ENCODE measurements at places on chromosomes 16 and 17.

- no peak for DNase-seq
Observed at GRCh38 chr16:55492756-55493380, 13.9 kb downstream of the MMP2 start.

DNA sequence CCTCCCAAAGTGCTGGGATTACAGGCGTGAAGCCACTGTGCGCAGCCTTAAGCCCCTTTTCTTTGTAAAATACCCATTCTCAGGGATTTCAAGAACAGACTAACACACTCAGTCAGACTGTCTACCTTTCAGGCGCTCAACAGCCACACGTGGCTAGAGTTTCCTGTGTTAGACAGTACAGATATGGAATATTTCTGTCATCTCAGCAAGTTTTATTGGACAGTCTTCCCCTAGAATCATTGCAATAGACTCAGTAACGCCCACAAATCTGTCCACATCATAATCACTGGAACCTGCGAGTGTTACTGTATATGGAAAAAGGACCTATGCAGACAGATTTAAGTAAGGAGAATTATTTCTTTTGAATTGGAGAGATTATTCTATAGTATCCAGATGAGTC is 160.5 kb downstream of the RBFOX1 start:
- no peak for DNase-seq

DNA sequence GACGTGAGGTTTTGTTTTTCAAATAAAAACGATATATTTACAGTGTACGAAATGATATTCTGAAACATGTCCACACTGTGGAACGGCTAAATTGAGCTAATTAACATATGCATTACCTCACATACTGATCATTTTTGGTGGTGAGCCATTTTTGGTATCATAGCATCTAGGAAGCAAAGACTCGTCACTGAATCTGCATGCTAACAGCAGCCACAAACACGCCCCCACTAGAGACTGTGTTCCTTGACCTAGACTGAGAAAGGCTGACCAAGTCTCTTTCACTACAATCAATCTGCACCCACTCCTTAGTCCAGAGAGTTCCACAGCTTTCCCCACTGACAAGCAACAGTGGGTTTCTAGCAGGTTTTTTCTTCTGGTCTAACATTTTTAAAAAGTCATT is 29.5 kb downstream of the NPLOC4 start:
- no peak for DNase-seq

DNA sequence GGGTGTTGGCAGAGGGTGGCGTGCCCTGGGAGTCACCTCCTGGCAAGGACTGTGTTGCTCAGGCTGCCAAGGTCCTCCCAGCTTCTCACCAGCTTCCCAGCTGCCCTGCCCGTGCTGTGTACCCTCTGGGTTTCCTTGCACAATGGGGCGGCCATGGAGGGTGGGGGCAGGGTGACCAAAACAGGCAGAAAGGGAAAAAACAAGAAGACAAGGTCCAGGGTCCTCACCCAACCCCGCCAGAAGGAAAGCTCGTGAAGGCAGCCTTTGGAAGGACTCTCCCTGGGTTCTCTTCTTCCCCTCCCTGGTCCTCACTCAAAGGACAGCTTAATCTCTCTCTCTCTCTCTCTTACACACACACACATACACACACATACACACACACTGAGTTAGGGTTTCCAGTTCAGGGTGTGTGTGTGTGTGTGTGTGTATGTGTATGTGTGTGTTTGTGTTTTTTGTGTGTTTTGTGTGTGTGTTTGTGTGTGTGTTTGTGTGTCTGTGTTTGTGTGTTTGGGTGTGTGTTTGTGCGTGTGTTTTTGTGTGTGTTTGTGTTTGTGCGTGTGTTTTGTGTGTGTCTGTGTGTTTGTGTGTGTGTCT is 2.0 kb downstream of the SLC13A5 start:
- no peak for DNase-seq

- no peak for DNase-seq
Observed at GRCh38 chr17:43661699-43662412, at the start of gene MEOX1. Gene MEOX1, minus strand, starts transcription at chr17:43661922. Its CDS starts 388 bp downstream, at chr17:43661534.

DNA sequence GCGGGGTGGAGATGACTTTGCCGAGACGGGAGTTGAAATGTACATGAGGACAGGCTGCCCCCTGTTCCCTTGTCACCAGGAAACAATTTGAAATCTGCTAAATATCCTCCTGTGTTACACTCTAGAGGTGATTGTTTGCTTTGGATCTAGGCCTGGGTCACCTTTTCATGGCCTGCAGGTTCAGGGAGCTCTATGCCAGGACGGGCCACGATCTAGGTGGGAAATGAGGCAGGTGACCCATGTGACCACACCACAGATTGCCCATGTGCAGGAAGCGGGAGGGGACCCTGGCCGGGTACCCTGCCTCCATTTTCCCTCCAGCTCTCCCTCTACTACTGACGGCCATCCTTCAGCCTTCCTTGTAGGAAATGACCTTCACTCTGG is 43.4 kb downstream of the MEAK7 start:
- DNase-seq, result no peak

DNA sequence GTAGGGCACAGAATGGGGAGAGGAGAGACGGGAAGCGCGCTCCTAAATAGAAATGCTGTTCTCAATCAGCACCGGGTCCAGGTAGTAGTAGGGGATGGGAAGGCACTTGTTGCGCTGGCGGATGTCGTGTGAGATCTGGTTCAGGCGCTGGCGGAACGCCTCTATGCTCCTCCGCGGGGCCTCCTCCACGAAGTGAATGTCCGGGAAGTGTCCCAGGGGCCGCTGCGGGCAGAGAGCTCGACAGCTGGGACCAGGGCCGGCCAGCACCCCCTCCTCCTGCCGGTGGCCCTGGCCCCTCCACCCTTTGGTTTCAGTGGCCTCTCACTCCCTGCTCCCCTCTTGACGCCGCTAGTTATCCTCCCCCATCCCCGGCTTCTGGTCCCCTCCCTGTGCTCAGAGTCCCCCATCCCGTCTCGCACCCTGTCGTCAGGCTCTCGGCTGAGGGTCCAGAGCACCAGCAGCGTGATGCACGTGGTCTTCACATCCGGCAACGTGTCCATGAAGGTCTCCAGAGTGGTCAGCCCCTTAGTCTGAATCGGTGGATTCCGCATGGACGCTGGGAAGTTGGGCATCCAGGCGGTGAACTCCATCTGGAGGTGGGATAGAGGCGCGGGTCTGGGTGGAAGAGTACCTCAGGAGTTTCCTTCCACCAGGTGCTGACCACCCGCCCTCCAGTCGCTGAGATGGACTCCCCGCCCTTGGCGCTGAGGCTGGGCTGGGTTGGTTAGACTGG is 14.6 kb downstream of the ALOX12B start:
- DNase-seq, result no peak

- no peak for DNase-seq
Observed at GRCh38 chr17:76791053-76791980, 53.4 kb downstream of the MFSD11 start.

GRCh38 chr16:13394488-13394887 is 493.1 kb downstream of the SHISA9 start:
- no peak for DNase-seq

- no peak for DNase-seq
Observed at GRCh38 chr17:64580384-64581315, 73.9 kb downstream of the CEP95 start.

GRCh38 chr17:40436636-40437035 is 6.6 kb upstream of the IGFBP4 start:
- DNase-seq, result no peak

GRCh38 chr17:44115585-44116415 is 7.6 kb downstream of the HDAC5 start:
- DNase-seq, result no peak

DNA sequence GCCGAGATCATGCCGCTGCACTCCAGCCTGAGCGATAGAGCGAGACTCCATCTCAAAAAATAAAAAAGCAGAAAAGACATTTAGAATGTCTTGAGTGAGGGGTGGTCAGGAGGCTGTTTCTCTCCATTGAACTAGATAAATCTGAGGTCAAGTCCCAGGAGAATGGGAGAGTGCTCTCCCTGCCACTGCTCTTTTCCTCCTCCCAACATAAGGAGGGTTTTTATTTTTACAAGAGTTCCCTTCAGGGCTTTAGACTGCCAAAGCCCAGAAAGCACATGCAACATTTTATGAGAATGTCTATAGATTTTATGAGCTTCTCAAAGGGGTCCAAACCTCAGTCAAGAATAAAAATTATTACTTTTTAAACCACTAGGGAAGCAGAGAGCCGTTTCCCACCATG is 1.6 kb downstream of the RND2 start:
- no peak for DNase-seq

- no peak for DNase-seq
Observed at GRCh38 chr17:21231533-21231932, 17.6 kb upstream of the TMEM11 start.

Measured in stimulated activated naive CD4-positive, alpha-beta T cell (primary cell).